ENCODE measurements at places on chromosomes 7 and 10.

GRCh38 chr7:80517282-80517747 lies 5.5 kb upstream of the GNAT3 start:
- DNase-seq = no peak

DNA sequence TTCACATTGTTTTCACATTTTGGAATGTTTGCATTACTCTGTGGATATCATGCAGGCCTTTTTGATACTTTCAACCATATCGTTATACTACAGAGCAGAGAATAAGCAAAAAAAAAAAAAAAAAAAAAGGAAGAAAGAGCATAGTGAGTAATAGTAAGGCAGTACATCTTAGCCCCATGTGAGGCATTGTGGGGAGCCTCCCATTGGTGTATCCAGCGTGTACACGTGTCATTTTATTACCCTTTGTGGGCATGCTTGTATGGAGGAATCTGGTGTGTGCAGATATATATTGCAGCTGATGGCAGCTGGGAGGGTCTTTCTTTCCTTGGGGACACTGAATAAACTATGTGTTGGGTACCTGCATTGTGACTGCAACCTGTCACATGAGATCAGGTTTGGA lies 19.6 kb downstream of the R3HCC1L start:
- no peak for DNase-seq

DNA sequence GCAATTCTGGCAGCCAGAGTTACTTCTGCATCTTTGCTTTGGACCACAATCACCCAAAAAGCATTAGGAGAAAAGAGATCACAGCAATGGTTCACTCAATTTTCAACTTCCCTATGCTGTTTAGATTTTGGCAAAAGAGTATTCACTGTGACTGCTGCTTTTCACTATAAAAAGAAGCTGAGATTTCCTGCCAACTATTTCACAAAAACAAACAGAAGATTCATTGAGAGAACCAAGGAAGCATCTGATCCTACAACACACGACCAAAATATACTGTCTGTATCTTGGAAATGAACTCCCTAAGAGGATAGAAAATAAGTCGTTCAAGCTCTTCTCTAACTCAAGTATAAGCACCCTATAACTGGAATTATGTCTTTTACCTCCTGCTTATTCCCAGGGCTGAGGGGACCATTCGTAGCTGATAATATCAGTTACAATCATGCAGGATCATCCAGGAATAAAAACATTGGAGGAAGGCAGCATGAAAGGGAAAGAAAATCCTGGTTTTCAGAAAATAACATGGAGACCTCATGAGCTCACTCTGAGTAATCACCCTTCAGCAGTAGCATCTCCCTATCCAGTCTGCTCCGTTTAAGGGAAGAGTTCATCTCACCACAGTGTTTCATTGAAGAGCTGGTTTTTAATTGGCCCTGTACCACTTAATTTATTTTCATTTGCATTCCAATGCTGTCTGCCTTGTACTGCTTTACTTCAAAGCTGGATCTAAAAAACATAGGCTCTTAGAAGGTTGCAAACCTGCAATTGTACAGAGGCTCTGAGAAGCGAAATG lies 256.2 kb downstream of the PAXIP1 start:
- no peak for DNase-seq

- DNase-seq = no peak
Measured at GRCh38 chr10:29585488-29585976, 49.2 kb downstream of the SVIL start.

DNA sequence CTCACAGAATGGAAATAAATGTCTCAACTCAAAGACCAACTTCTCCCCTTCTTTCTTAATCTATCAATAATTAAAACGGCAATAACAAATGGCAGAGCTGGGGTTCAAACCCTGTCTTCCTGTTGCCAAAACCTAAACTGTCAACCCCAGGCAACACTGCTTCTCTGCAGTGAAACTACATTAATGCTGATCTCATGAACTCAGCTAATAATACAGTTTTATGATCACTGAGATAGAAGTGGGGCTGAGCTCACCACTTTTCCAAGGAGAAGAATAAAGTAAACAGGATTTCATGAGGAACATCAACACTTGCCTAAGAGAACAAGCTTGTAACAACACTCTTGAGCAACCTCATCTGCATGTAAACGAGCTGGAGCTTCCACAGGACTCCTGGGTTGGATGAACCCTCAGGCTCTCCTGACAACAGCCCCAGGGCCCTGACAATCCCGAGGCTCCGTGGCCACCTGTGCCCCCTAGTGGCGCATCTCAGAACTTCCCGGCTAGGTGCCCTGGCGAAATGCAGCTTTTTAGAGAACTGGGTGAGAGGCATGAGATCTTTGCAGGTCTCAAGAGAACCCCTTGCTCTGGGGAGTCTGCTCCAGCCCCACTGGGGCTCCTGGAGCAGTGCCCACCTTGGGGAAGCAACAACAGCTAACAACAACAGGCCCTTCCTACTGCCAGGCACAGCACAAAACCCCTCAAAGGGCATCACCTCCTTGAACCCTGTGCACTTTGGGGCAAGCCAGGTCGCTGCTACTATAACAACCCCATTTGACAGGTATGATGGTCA lies 169.3 kb downstream of the SH3PXD2A start:
- peak; percentile 54 for DNase-seq

- no peak for DNase-seq
Measured at GRCh38 chr10:37654466-37654865, 202.9 kb downstream of the ZNF248 start.

DNA sequence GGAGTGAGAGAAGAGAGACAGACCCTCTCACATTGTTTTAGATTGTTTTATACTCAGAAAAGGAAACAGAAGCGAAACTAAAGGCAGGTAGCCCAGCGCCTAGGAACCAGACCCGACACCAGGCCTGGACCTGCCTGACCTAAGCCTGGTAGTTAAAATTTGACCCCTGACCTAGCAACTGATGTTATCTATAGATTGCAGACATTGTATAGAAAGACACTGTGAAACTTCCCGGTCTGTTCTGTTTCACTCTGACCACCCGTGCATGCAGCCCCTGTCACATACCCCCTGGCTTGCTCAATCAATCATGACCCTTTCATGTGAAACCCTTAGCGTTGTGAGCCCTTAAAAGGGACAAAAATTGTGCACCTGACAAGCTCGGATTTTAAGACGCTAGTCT lies 31.6 kb downstream of the VIPR2 start:
- DNase-seq = no peak

GRCh38 chr10:75074711-75075445 lies 36.6 kb upstream of the SAMD8 start:
- no peak for DNase-seq

- no peak for DNase-seq
Measured at GRCh38 chr10:4296161-4296560, 511.2 kb upstream of the KLF6 start.

DNA sequence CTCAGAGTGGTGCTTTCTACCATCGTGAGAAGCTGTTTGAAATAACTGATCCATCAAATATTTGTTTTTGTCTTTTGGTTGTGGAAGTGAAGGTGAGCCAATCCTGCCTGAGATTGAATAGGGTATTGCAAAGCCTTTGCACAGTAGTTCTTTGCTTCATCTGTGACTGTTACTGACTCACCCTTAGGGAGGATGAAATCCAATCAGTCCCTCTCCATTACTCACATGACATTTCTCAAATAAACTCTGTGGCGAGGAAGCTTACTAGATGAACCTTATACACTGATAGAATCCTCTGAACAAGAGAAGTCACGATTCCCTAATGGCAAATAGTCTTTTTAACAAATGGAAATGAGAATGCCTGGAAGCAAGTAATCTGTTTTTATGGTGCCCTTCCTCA lies 31.9 kb downstream of the HEPACAM2 start:
- no peak for DNase-seq

DNA sequence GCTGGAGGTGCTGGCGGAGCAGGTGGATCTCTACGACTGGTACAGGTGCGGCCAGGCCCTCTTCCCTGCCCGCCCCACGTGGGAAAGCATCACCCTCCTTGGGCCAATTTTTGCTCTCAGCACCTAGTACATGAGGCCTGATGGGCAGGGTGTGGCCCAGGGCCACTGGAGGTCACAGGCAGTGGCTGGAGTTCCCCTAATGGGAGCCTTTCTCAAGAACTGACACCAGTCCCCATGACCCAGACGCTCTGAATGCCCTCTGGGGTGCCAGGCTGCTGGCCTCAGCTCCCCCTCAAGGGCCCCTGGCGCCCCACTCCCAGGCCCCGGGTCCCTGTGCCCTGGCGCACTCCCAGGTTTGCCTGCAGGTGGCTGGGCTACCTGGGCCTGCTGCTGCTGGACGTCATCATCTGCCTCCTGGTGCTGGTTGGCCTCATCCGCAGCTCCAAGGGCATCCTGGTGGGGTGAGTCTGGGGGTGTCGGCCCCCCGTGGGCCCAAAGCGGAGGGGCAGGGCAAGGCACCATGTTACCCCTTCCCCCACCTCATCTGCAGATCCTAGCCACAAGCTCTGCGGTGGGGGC lies 15.9 kb downstream of the TTYH3 start:
- no peak for DNase-seq

- DNase-seq = no peak
Measured at GRCh38 chr7:28725911-28726310, 232.2 kb downstream of the TRIL start.

GRCh38 chr10:99123851-99124250 lies 111.8 kb downstream of the HPSE2 start:
- no peak for DNase-seq

- peak; percentile 12 for DNase-seq
Measured at GRCh38 chr10:119871881-119872609, 598 bp downstream of the MCMBP start.

GRCh38 chr7:4785371-4785770 lies 9.9 kb downstream of the AP5Z1 start:
- no peak for DNase-seq

- no peak for DNase-seq
Measured at GRCh38 chr10:79021948-79022499, 46.7 kb upstream of the ZMIZ1 start.

GRCh38 chr10:78867555-78867939 lies 201.2 kb upstream of the ZMIZ1 start:
- DNase-seq = no peak

DNA sequence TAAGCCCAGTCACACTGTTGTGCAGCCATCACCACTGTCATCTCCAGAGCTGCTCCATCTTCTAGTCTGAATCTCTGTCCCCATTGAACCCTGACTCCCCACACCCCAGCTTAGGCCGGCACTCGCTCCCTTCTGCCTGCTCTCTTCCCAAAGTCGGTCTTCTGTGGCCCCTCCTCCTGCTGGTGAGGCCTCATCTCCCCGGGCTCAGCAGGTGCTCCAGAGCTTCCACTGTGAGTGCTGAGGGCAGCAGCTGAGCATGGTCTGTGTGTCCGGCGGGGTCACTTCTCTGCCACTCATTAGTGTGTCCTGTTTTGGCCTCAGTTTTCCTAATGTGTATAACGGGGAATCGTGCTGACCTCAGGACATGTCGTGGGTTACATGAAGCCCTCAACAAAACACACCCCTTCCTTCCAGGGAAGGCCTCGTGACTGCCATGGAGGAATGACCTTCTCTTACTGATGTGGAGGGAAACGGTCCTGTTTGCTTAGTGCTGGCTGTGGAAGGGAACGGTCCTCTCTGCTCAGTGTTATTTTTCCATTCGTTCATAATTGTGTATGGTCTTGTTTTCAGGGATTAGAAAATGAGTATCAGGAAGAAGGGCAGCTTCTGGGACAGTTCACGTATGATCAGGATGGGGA lies 4.3 kb upstream of the GET4 start:
- DNase-seq = no peak

GRCh38 chr7:92133737-92134270 lies 473 bp downstream of the CYP51A1 start:
- peak; percentile 52 for DNase-seq

GRCh38 chr10:4048236-4048864 lies 263.3 kb upstream of the KLF6 start:
- DNase-seq = no peak

- DNase-seq = no peak
Measured at GRCh38 chr10:48770561-48771089, 86.0 kb downstream of the WDFY4 start.

- no peak for DNase-seq
Measured at GRCh38 chr7:131097662-131098376, 229.9 kb upstream of the MKLN1 start.

GRCh38 chr10:11082526-11082925 lies 64.9 kb downstream of the CELF2 start:
- no peak for DNase-seq

- DNase-seq = no peak
Measured at GRCh38 chr7:55520426-55521140, 51.7 kb downstream of the VOPP1 start.

DNA sequence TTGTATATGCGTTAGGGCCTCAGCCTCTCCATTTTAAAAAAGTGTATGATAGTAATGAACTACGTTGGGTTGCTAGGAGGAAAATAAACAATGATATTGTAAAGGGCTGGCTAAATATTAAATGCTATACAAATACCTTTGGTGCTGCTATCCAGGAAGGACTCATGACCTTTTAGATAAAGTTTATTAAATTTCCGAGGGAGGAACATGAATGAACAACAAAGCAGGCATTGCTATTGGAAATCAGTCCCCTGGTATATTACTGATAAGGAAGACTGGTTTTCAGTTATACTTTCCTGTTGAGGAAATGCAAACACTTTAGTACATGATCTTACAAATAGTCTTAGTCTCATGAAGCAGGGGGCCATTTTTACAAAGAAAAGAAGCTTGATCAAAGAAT lies 17.2 kb upstream of the AGR2 start:
- DNase-seq = no peak

- DNase-seq = no peak
Measured at GRCh38 chr10:98474628-98475027, 27.9 kb upstream of the HPS1 start.

GRCh38 chr10:3750006-3750816 lies 34.8 kb downstream of the KLF6 start:
- no peak for DNase-seq

- DNase-seq = no peak
Measured at GRCh38 chr10:42734536-42734935, 48.1 kb upstream of the BMS1 start.

DNA sequence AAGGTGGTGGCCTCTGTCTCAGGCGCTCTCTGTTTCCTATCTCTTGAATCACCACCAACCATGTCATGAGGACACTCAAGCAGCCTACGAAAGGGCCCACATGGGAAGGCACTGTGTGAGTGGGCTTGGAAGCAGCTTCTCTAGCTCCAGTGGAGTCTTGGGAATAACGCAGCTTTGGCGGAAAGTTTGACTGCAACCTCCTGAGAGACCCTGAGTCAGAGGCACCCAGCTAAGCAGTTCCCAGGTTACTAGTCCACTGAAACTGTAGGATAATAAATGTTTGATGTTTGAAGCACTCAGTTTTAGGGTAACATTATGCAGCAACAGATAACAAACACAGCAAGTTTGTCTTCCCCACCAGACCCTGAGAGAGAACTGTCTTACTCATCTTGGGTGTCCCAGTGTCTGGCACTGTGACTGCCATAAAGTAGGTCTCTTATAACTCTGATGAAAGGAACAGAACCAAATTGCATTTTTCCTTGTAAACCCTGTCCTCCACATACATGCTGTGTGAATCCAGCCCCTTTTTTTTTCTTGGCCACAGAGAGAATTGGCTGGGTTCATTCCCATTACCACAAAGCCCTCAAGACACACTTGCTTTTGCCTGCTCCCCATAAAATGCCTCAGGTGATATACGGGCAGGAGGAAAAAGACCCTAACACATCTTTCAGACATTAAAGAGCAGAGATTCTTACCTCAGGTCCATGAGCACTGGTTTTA lies 185.5 kb downstream of the ZNF365 start:
- no peak for DNase-seq
